ENCODE measurements at places on chromosomes 16 and 17.

DNA sequence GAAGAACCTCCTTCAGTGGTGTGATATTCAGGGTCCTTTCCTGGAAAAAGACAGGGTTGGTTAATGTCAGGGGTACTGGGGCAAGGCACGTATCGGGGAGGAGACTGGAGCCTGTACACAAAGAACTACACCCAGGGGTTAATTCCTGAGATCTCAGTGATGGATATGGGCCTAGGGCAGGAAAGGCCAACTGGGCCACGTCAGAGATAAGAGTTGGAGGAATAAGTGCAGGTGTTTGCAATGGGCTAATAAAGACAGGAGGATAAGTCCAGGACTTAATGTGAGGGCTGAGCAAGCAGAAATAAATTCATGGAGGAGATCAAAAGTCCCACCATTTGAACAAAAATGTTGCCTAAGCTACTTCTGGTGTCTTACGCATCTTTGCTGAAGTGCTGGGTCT is 10.4 kb upstream of the HERPUD1 start:
- DNase-seq: no peak

- DNase-seq: no peak
Observed at GRCh38 chr17:27224526-27225315, 69.2 kb upstream of the WSB1 start.

GRCh38 chr16:89156740-89157645 is 14.6 kb upstream of the CDH15 start:
- DNase-seq: no peak

DNA sequence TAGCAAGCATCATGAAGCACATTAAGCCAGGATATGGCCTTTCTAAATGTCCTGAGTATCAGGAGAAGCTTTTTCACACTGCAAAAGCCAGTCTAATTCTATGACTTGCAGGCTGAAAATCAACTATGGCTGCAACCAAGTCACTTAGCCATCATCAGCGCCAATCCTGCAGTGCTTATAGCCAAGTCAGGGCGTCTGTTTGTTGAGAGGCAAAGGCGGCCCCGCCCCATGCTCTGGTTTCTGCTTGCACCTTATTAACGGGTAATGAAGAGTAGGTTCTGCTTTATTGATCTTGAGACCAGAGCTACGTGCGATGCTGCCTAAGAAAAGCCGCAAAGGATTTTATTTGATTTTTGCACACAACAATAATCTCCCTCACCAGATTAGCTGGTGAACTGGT is 88.4 kb downstream of the CDH13 start:
- DNase-seq: no peak

DNA sequence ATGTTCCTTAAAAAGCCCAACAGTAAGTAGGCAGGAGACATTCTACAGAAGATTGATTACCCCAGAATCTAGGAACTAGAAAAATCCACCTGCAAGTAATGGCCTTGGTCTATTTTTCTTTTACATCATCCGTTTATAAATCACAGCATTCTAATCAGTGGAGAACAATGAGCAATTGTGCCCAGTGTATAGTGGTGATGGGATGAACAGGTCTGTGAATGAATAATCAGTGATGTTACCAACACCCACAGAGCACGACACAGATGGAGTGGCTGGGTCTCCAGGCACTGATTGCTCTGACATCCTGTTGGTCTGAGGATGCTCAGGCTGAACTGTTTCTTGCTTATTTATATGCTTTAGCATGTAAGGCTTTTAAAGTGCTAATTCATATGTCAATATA is 1251.2 kb upstream of the CDH8 start:
- DNase-seq: no peak

DNA sequence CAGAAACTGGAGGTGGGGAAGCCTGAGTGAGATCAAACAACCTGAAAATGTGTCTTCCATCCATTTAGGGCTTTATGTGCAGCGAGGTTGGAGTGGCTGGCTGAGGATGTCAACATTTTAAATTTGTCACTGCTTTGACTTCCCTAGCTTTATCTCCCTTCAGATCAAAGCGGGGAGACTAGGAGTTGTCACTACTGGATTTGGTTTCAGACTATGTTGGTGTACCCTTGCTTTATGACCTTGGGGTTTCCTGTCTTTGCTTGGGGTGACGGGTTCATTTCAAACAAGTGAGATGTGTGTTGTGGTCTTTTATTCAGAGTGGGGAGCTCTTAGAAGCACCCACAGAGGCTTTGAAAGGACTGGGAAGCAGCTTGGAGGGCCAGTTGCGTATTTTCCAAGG is 25.6 kb downstream of the MSI2 start:
- DNase-seq: peak; percentile 55

- DNase-seq: no peak
Observed at GRCh38 chr16:15052747-15053476, 3.0 kb downstream of the NTAN1 start.

DNA sequence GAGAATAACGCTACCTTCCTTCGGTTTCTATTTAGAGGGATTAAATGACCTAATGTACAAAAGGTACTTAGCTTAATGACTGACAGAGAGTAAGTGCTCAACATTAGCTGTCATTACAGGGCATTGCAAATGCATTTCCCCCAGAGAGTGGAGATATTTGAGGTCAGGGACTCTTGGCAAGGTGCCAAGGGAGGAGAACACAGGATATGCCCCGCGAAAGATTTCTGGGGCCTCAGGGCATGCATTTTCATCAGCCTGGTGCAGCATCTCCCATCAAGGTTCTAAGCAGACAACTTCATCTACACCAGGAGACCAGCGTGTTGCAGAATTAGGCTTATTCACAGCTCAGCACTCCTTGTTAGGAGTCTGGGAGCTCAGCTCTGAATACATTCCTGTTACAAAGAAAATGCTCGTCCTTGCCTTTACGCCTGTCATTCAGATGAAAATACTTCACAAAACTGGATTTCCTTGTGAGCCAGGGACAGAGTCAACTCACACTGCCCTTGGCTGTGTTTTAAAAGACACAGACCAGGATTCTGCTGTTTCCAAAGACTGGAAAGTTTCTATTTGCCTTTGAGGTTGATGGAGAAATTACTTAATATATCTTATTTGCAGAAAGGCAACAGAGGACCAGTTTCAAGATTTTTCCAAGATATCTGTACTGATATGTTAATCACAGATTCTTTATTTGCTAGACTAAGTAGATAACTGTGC is 108.2 kb downstream of the VAT1L start:
- no peak for DNase-seq

DNA sequence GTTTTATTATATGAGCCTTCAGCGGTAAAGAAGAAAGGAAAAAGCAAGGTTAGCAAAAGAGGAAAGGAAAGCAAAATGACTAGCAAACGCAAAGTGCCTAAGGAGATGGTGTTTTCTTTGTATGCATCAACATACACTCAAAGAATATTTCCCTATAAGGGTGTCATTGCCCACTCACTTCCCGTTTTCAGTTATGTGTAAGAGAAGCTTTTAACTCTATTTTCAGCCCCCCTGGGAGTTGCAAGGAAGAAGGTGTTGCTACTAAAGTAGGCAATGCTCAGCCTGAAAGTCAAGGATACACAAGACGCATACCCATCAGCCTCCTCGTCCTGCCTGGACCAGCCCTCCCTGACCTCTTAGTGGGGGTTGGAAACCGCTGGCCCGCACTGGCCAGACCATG is 267.7 kb upstream of the ZFHX3 start:
- no peak for DNase-seq

DNA sequence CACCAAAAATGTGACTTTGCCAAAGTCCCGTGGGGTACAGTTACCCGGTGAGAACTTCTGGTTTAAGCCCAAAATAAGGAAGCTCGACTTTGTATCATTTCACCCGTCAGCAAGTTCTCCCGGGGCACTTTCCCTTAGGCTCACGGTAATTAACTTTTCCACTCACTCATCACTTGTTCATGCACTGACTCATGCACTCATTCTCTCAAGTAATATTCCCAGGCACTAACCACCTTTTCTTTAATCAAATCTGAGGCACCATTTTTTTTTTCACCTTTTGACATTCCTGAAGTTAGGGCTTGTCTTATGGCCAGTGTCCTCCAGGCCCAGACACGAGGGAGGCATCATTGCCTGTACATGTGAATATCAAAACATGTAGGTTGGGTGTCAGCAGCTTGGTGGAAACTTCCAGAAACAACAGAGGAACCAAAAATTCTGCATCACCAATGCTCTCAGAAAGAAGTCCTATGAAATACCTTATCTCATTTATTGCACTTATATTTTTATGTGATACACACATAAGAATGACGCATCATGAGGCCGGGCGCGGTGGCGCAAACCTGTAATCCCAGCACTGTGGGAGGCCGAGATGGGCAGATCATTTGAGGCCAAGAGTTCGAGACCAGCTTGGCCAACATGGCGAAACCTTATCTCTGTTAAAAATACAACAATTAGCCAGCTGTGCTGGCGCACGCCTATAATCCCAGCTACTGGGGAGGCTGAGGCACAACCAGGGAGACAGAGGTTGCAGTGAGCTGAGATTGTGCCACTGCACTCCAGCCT is 36.1 kb upstream of the ATP2C2 start:
- DNase-seq: no peak

- DNase-seq: no peak
Observed at GRCh38 chr17:49108318-49108717, 24.3 kb upstream of the B4GALNT2 start.

DNA sequence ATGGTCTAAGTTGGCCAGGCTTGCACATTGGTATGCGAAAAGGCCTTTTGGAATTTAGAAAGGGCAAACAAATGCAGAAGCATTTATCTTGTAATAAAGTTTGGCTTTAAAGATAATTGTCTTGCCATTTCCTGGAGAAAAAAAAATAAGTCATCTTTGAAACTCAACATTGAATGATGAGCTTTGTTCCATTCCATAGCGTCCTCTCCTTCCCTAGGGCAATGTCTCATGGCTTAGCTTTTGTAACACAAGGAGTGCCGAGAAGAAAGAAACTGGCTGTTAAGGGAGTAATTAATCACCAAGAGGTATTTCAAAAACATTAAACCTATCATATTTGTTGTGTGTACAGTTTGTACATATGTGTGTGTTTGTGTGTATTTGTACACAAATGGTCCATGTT is 372.3 kb downstream of the NPIPA8 start:
- DNase-seq: no peak

DNA sequence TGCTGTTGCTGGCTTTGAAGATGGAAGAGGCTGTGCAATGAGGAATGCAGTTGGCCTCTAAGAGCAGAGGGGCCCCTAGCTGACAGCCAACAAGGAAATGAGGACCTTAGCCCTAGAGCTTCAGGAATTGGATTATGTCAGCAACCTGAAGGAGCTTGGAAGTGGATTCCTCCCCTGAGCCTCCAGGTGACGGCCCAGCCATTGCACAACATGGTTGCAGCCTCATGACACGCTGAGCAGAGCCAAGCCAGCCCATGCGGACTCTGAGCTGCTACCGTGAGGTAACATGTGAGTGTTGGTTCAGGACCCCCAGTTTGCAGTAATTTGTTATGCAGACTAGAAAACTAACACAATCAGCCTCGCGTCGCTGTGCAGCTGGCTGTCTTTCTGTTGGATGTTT is 20.2 kb downstream of the CCDC42 start:
- no peak for DNase-seq

DNA sequence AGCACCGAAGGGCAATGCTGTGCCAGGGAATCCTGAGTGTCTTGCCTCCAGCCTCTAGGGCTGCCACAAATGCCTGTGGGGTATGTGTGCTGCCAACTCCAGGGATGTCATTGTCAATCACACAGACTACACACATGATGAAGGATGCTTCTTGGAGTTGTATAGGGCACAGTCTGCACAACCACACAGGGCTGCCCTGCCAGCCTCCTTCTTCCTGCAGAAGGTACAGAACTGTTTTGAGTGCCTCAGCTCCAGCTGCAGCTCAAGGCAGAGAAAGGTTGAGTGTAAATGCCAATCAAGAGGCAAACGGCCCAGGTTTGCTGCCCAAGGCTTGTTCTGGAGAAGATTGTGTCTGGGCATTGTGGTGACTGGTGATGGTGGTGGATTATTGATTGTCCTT is 15.6 kb downstream of the SCNN1B start:
- no peak for DNase-seq

GRCh38 chr16:55292491-55292890 is 31.5 kb upstream of the IRX6 start:
- no peak for DNase-seq

DNA sequence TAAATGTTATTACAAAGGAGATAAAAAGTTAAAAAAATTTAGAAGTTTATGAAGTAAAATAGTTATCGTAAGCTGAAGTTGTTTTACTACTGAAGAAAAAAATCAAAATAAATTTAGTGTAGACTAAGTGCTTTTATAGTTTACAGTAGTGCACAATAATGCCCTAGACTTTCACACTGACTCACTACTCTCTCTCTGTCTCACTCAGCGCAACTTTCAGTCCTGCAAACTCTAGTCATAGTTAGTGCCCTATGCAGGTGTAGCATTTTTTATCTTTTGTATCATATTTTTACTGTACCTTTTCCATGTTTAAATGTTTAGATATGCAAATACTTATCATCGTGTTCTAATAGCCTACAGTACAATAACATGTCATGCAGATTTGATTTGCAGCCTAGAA is 17.7 kb upstream of the TOM1L1 start:
- DNase-seq: no peak

- no peak for DNase-seq
Observed at GRCh38 chr17:10077561-10078299, 120.7 kb downstream of the GAS7 start.

DNA sequence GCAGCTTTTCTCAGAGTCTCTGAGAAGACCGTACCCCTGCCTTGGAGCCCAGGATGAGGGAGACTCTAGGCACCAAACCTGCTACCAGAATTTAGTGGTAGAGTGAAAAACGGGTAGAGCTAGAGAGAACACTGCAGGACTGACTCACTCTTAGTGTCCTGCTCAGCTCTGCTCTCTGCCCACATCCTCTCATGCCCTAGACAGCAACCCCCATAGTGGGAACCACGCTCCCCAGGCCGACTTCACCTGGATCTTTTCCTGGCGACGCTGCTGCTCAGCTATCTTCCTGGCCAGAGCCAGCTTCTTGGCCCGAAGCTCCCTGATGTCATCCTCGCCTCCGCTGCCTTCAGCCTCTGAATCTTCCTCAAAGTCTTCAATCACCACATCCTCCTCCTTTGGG is 26.7 kb downstream of the HIC1 start:
- DNase-seq: no peak

- no peak for DNase-seq
Observed at GRCh38 chr17:32664936-32665583, 178.3 kb downstream of the CDK5R1 start.

GRCh38 chr17:60352071-60352470 is 39.9 kb downstream of the USP32 start:
- no peak for DNase-seq

DNA sequence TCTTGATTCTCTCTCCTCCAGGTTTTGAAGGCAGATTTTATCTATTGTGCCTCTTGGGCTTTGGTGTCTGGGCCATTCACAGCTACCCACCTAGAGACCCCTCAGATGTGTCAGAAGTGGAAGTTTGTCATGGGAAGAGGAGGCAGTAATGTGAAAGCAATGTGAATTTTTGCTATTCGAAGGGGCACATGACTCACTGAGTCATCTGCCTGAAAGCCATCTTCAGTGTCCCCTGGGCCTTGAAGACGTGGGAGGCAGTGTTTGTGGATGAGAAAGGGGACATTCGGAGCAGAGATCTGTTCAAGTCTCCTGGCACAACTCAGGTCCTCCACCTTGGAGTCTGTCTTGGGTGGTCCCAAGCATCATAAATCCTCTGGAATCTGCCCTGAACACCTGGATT is 530.2 kb downstream of the NPIPA7 start:
- no peak for DNase-seq

All from activated naive CD4-positive, alpha-beta T cell treated with anti-CD3 and anti-CD28 coated beads, Interleukin-2, amount 10 ng/mL, durations not matched to agents 7 days and 5 days (primary cell).